ENCODE measurements at places on chromosomes 16 and 17.

GRCh38 chr17:57873261-57874057 lies 23.6 kb upstream of the MRPS23 start:
- no peak for DNase-seq

- DNase-seq: no peak
Measured at GRCh38 chr17:10585529-10585928, 36.1 kb upstream of the MYH2 start.

DNA sequence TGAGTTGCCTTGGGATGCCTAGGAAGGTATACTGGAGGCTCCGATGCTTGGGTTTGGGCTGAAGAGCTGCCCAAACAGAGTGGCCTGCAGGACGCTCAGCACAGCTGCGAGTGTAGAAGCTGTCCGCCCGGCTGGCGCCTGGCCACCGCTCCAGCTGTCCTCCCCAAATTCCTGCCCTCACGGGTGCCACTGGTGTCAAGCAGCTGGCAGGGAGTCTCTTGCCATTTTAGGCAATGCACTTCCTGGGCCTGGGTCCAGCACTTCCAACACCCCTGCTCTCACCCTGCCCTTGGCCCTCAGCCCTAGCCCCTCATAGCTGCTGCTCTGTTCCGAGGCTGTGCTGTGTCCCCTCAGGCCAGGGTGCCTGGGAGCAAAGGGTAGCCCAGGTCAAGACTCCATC lies 5.2 kb upstream of the PKMYT1 start:
- no peak for DNase-seq

- DNase-seq: no peak
Measured at GRCh38 chr16:59210955-59211541, 476.9 kb upstream of the GOT2 start.

DNA sequence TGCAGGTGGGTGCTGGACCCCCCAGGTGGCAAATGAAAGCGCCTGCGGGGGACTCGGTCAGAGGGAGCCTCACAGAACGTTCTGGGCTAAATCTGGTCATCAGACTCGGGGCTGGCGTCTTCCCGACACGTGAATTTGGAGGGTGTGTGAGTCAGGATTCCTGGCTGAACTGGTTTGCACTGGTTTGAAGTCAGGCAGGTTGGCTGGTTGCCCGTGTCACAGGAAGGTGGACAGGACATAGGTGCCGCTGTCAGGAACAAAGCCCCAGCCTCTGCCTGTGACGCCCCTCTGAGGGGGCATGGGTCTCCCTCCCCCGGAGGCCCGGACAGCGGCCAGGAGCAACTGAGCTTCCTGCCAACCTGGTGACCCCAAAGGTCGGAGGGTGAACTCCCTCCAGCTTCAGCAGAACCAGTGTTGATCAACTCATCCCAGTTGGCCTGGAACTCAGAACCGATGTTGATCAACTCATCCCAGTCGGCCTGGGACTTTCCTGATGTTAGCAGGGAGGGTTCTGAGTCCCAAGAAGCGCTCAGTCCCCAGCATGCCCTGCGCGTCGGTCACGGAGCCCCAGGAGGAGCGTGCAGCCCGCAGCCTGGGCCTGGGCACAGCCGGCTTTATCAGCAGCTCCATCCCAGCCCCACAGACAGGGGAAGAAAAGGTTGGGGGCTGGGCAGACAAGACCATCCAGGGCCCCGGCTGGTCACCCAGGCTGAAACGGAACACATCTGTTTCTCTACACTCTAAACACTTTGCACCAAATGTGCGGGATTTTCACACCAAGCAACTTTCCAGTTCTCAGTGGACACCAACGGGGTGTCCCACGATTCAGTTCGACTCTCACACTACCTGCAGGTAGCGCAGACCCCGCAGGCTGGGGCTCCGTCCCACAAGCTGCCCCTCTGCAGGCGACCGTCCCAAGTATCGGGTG lies 14.4 kb upstream of the METRNL start:
- DNase-seq: no peak

GRCh38 chr17:50828508-50829170 lies 6.7 kb upstream of the WFIKKN2 start:
- no peak for DNase-seq

DNA sequence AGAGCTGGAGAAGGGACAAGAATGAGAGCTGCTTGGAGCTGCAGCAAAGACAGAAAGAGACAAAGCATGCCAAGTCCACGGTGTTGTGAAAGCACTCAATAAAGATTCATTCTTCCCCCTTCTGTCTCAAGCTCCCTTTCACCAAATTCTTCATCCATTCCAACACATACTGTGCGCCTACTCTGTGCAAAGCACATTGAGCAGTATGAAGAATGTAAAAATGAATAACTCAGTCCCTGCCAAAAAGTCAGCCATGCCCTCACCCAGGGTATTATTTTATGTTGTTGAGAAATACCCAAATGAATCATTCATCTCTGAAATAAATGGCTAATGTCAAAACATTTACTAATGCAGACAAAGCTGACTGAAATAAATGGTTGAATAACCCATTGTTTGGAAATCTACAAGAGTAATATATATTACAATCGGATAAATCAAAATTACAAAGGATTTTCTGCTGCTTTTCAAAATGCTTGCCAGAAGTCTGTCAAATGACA lies 282.9 kb upstream of the IRX5 start:
- no peak for DNase-seq

GRCh38 chr16:75566040-75566757 lies at the start of gene GABARAPL2:
Gene GABARAPL2 (plus strand): TSS chr16:75566379. CDS start chr16:75566487, 108 bp downstream.
- DNase-seq: peak; percentile 95

- DNase-seq: peak; percentile 51
Measured at GRCh38 chr17:32341141-32341856, 674 bp downstream of the C17orf75 start.

GRCh38 chr17:8631554-8631877 lies 991 bp upstream of the MYH10 start:
- no peak for DNase-seq

- DNase-seq: no peak
Measured at GRCh38 chr16:1312903-1313302, 3.5 kb downstream of the UBE2I start.

- peak; percentile 8 for DNase-seq
Measured at GRCh38 chr17:76869496-76870376, 1.5 kb downstream of the MGAT5B start.

GRCh38 chr16:85569615-85570212 lies 43.4 kb upstream of the GSE1 start:
- peak; percentile 65 for DNase-seq

Measured in activated naive CD8-positive, alpha-beta T cell treated with anti-CD3 and anti-CD28 coated beads, Interleukin-2, amount 50 U/mL, for 24 hours (primary cell).